Memory B cell (primary cell): ENCODE measurements at places on chromosomes 3 and 15.

GRCh38 chr3:101817992-101818391 is 31.3 kb upstream of the NFKBIZ start:
- no peak for DNase-seq

DNA sequence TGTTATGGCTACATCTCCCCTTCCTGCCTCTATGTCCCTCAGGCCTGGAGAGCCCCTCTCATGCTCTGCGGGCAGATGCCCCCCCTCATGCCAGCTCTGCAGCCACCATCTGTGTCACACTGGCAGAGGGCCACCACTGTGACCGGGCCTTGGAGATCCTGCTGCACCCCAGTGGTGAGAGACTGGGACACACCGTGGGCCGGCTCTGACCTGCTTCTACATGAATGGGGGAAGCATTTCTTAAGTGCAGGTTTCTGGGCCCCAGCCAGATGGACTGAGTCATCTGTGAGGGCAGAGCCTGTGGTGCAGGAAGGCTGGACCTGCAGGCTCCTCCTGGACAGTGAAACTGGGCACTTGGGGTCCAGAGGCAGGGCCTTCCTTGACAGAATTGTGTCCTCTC is 4.8 kb downstream of the VWA5B2 start:
- DNase-seq = no peak

DNA sequence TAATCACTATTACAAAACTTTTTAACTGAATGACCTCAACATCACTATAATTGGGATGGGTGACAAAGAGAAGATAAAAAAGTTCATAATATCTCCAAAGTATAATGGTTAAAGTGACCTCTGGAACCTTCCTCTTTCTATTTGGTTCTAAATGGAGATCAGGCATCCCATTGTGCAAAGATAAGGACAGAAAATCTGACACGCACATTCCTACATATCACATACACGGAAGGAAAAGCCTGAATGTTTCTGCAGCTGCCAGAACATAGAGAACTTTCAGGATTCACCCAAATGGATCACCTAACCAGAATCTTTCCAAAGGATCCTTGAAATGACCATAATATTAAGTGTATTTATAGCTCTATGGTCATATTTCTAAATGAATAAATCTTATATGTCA is 128.2 kb downstream of the TFDP2 start:
- no peak for DNase-seq

DNA sequence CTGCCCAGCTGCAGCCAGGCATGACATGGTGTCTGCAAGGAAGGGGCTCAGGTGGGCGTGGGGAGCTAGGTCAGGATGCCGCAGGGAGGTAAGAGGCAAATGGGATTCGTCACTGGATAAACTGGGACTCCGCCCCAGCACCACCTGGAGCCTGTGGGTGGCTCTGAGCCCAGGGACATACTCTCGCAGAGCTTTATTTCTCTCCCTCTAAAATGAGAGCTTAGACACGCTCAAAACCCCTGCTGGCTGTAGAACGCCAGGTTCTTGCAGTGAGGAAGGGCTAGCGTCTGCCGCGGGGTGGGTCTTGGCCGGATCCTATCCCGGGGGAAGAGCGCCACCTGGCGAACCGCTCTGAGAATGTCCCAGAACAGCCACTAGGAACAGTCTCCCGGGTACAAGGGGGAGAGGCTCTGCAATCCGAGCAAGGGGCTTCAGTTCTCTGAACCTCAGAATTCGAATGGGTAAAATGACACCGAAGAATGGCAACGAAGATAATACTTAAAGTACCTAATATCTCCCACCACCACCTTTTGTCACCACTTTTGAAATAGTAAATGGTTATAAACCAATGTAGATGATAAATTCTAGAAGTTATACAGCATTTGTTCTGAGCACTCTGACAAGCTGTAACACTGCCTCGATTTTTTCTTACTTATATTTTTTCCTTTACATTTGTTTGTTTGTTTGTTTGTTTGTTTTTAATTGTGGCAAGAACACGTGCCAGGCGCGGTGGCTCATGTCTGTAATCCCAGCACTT is 53.2 kb upstream of the SRGAP3 start:
- peak; percentile 66 for DNase-seq

DNA sequence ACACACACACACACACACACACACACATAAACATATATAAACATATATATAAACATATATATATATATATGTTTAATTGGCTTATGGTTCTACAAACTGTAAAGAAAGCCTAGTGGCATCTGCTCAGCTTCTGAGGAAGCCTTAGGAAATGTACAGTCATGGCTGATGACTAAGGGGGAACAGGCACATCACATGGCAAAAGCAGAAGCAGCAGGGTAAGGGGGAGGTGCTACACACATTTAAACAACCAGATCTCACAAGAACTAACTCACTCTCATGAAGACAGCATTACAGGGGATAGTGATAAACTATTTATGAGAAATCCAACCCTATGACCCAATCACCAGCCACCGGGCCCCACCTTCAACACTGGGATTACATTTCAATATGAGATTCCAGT is 922.9 kb downstream of the SI start:
- no peak for DNase-seq
